HFFc6 (cell line): ENCODE measurements at places on chromosomes 7 and 10.

GRCh38 chr10:7027913-7028808 is 382.7 kb downstream of the SFMBT2 start:
- H3K36me3 ChIP-seq, result peaks cover 5% of the 10 kb centered on the region; the same call in 1 of the 2 replicates
- no peak overlapping the region for H3K27ac ChIP-seq
- no peak for DNase-seq
- H3K27me3 ChIP-seq, result peaks cover 1% of the 10 kb centered on the region; the same call in 1 of the 2 replicates
- H3K4me3 ChIP-seq, result no peak overlapping the region
- H3K4me1 ChIP-seq, result no peaks in the 10 kb centered on the region

DNA sequence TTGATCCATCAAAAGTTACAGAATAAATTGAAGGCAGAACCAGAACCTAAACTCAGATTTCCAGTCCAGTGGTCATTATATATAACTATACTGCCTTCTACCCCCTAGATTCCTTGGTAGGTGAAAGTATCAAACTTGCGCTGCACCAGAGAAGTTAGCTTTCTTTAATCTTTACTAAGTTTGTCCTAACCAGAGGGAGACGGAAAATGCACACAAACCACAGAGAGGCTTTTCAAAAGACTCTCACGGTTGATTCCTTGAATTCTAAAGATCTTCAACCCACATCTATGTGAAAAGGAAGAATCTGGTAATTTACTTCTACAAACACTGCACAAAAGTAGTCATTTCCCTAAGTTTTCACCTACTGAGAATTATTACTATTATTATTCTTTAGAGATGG is 18.2 kb upstream of the KIAA1549 start:
- H3K4me3 ChIP-seq, result no peak overlapping the region
- no peaks in the 10 kb centered on the region for H3K4me1 ChIP-seq
- no peak overlapping the region for H3K27ac ChIP-seq
- DNase-seq, result no peak

DNA sequence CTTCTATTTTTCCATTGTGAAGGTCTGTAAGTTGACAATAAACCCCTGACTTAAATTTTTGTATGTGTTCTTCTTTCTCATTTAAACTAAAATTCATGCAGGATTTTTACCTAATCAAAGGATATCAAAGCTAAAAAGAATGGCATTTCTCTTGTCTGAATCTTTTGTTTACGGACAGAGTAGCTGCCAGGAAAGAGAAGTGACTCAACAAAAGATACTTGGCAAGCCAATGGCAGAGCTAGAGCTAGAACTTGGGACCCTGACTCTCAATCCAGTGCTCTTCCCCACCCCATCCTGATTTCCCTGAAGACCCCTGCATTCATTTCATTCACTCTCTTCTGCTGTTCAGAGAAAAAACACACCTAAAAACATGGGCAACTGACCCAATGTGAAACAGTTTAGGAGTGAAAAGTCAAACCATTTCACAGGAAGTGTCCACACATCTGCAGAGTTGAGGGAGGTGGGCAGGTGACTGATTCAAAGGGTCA is 40.2 kb upstream of the PDLIM1 start:
- no peaks in the 10 kb centered on the region for H3K36me3 ChIP-seq
- peaks cover 60% of the 10 kb centered on the region for H3K4me1 ChIP-seq
- no peak overlapping the region for H3K4me3 ChIP-seq
- no peak for DNase-seq
- peaks cover 6% of the 10 kb centered on the region for H3K27me3 ChIP-seq

GRCh38 chr7:158025686-158026600 is 561.7 kb downstream of the PTPRN2 start:
- no peak overlapping the region for H3K27ac ChIP-seq
- H3K36me3 ChIP-seq, result no peaks in the 10 kb centered on the region; the same call in 1 of the 2 replicates
- H3K4me3 ChIP-seq, result no peak overlapping the region
- H3K4me1 ChIP-seq, result no peaks in the 10 kb centered on the region
- DNase-seq, result no peak
- H3K27me3 ChIP-seq, result no peaks in the 10 kb centered on the region; the same call in 1 of the 2 replicates

DNA sequence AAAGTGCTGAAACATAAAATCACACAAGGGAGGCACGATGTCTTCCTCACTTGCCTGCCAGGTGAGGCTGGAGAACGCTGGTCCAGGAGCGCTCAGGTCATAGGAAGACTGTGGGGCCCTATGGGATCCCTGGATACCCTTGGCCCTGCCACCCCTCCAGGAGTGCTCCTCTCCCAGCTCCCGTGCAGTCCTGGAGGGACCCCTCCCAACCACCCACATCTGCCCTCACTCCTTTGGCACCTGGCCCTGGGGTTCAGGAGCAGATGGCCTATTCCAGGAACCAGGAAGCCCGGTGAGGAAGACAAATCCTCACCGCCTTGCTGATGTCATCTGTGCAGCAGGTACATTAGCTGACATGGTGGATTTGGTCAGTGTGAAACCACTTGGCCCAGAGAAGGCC is 3.7 kb upstream of the CXCL12 start:
- no peaks in the 10 kb centered on the region for H3K36me3 ChIP-seq
- no peak overlapping the region for H3K27ac ChIP-seq
- H3K27me3 ChIP-seq, result no peaks in the 10 kb centered on the region
- DNase-seq, result no peak

GRCh38 chr10:48478469-48478868 is 126.4 kb downstream of the ARHGAP22 start:
- H3K27me3 ChIP-seq, result peaks cover 8% of the 10 kb centered on the region
- H3K27ac ChIP-seq, result peak overlapping the region; percentile 38
- H3K4me1 ChIP-seq, result peaks cover 56% of the 10 kb centered on the region
- DNase-seq, result no peak
- peaks cover 51% of the 10 kb centered on the region for H3K36me3 ChIP-seq

DNA sequence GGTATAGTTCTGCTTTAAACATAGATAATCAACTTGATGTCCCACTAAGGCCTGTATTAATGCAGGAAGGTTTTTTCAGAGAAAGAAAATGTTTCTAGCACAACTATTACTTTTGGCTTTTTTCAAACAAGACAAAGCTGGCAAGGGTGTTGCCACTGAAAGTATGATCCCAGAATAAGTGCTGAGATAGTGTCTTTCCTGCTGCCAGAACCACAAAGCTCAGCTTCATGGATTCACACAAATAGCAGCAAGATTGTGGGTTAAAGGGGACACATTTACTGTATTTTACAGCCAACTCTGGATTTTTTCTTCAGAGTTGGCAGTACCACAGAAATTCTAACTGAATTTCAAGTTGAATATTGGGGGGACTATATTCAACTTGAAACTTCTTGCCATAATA is 4.3 kb downstream of the NCOA4 start:
- no peak overlapping the region for H3K27ac ChIP-seq
- DNase-seq, result no peak
- H3K27me3 ChIP-seq, result no peaks in the 10 kb centered on the region
- H3K36me3 ChIP-seq, result peaks cover 5% of the 10 kb centered on the region
- peaks cover 76% of the 10 kb centered on the region for H3K4me1 ChIP-seq

DNA sequence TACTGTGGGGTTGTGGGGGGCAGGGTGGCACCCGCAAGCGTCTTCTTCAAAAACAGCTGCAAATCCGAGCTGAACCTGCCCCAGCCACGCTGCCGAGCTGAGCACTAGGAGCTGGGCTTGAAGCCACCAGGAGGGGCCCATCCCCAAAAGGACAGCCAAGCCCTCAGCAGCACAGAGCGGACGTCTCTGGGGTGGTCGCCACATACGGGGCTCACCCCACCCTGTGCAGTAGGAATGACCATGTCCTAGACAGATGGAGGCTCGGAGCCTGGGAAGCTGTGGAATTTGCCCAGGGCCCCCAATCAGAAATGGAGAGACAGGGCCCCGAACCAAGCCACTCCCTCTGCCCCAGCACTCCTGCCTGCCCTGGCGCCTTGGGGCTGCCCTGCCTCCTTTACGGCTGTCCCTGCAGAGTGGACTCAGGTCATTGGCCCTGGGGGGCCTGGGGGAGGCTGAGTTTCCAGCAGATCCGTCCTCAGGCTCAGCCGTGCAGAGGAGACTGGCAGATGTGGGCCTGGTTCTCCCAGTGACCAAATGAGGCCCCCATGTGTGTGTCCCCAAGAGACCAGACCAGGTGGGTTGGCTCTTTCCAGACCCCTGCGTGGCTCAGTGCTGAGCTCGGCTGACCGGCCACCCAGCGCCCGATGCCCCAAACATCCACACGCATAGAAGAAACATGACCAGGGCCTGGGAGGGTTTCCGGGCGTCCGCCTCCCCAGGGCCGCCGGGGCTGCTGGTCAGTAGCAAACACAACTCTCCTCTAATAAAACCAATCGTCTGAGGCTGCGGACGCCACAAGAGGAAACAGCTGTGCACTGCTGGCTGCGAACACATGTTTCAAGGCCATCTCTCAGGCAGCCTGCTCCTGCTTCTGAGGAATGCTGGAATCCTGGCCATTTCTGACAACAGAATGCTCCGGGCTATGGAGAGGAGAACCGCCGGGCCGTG is 54.9 kb downstream of the PDGFA start:
- H3K4me3 ChIP-seq, result no peak overlapping the region; the same call in 1 of the 2 replicates
- H3K27ac ChIP-seq, result no peak overlapping the region
- peaks cover 15% of the 10 kb centered on the region for H3K27me3 ChIP-seq
- peaks cover 30% of the 10 kb centered on the region for H3K4me1 ChIP-seq

- no peak overlapping the region for H3K27ac ChIP-seq
- peaks cover 30% of the 10 kb centered on the region for H3K27me3 ChIP-seq
- no peaks in the 10 kb centered on the region for H3K36me3 ChIP-seq
- H3K4me3 ChIP-seq, result no peak overlapping the region
Measured at GRCh38 chr10:125190946-125191345, 30.6 kb upstream of the CTBP2 start.

DNA sequence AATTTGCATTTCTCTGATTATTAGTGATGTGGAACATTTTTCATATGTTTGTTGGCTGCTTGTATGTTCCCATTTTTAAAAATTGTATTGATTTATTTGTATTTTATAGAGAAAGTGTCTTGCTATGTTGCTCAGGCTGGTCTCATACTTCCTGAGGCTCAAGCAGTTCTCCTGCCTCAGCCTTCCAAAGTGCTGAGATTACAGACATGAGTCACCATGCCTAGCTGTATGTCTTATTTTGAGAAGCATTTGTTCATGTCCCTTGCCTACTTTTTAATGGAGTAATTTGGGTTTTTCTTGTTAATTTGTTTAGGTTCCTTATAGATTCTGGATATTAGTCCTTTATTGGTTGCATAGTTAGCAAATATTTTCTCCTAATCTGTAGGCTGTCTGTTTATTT is 214.2 kb upstream of the KAT6B start:
- H3K4me1 ChIP-seq, result peaks cover 17% of the 10 kb centered on the region
- H3K27me3 ChIP-seq, result no peaks in the 10 kb centered on the region; the same call in 1 of the 2 replicates
- H3K36me3 ChIP-seq, result no peaks in the 10 kb centered on the region; the same call in none of the 2 replicates
- DNase-seq, result peak; percentile 17

GRCh38 chr10:29191674-29192073 is 97.2 kb upstream of the LYZL1 start:
- H3K27ac ChIP-seq, result no peak overlapping the region
- H3K27me3 ChIP-seq, result peaks cover 12% of the 10 kb centered on the region; the same call in 1 of the 2 replicates
- DNase-seq, result no peak
- H3K4me1 ChIP-seq, result no peaks in the 10 kb centered on the region
- H3K4me3 ChIP-seq, result no peak overlapping the region

- H3K27me3 ChIP-seq, result peaks cover 2% of the 10 kb centered on the region
- H3K36me3 ChIP-seq, result peaks cover 16% of the 10 kb centered on the region
Measured at GRCh38 chr7:73706126-73707044, 13.1 kb downstream of the STX1A start.

DNA sequence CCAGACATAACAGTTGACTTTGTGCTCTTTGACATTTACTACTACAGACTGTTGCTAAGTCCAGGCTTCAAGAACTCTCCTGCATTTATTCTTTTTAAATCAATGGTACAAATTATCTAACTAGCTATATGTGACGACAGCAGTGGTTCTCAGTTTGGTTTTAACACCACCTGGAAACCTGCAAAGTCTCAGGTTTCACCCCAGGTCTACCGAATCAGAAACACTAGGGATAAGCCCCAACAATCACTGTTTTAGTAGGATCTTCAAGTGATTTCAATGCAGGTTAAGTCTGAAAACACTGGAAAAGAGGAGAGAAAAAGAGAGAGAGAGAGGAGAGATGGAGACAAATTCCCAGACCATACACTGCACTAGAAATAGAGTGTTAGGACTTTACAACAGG is 519.0 kb downstream of the PCDH15 start:
- H3K4me1 ChIP-seq, result no peaks in the 10 kb centered on the region
- DNase-seq, result no peak
- H3K27me3 ChIP-seq, result no peaks in the 10 kb centered on the region
- no peak overlapping the region for H3K27ac ChIP-seq
- H3K36me3 ChIP-seq, result no peaks in the 10 kb centered on the region
- no peak overlapping the region for H3K4me3 ChIP-seq

DNA sequence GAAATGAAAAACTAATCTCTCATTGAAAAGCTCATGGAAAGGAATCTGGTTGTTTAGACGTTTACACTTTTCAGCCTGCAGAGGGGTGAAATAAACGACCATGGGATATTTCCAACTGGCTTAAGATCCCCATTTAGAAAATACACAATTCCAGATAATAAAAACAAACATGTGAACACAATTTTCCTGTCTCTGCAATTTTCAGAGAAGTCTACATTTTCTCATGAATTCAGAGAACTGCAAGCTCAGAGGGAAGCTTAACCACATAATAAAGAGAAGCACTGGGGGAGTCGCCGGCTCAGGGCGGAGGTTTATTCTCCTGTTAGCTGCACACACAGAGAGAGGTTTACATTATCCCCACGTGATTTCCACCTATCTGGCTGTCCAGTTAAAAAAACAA is 215.2 kb downstream of the FANK1 start:
- no peak for DNase-seq
- H3K27me3 ChIP-seq, result no peaks in the 10 kb centered on the region; the same call in 1 of the 2 replicates
- H3K4me1 ChIP-seq, result peaks cover 12% of the 10 kb centered on the region
- no peak overlapping the region for H3K4me3 ChIP-seq
- H3K27ac ChIP-seq, result no peak overlapping the region
- H3K36me3 ChIP-seq, result peaks cover 5% of the 10 kb centered on the region

- H3K27me3 ChIP-seq, result no peaks in the 10 kb centered on the region; the same call in 1 of the 2 replicates
- H3K36me3 ChIP-seq, result no peaks in the 10 kb centered on the region
- H3K27ac ChIP-seq, result no peak overlapping the region
- no peaks in the 10 kb centered on the region; the same call in 1 of the 2 replicates for H3K4me1 ChIP-seq
- H3K4me3 ChIP-seq, result no peak overlapping the region
- DNase-seq, result no peak
Measured at GRCh38 chr7:96949766-96950165, 55.6 kb upstream of the DLX6 start.
